ENCODE measurements at places on chromosomes 16 and 17.

DNA sequence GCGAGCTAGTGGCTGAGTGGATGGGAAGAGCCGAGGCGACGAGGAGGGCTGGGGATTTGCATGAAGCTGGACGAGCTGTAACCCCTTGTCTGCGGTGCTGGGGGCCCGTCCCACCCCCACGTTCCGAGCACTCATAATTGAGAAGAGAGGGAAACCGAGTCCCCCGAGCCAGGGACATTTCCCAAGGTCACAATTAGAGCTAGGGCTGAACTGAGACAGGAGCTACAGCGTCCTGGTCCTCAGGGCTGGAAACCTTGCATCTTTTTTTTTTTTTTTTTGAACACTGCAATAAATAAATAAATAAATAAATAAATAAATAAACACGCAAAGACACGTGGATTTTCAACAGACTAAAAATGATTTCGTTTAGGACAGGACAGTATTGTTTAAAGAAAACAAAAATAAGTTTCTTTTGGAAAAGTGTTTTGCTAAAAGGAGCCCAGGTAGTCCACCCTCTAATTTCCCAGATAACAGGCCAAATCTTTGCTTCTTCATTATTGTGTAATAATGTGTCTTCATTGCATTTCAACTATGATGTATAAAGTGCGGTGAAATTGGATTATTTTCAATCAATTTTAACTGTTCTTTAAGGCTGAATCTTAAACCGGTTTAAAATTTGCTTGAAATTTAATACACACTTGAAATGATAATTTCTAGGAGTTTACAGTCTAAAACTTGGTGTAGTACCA lies 992 bp downstream of the GDPD1 start:
- no peak for DNase-seq

- DNase-seq: peak; percentile 33
Measured at GRCh38 chr17:48544349-48545021, 424 bp downstream of the HOXB2 start.

- DNase-seq: no peak
Measured at GRCh38 chr16:89842471-89843408, 14.5 kb downstream of the SPIRE2 start.

DNA sequence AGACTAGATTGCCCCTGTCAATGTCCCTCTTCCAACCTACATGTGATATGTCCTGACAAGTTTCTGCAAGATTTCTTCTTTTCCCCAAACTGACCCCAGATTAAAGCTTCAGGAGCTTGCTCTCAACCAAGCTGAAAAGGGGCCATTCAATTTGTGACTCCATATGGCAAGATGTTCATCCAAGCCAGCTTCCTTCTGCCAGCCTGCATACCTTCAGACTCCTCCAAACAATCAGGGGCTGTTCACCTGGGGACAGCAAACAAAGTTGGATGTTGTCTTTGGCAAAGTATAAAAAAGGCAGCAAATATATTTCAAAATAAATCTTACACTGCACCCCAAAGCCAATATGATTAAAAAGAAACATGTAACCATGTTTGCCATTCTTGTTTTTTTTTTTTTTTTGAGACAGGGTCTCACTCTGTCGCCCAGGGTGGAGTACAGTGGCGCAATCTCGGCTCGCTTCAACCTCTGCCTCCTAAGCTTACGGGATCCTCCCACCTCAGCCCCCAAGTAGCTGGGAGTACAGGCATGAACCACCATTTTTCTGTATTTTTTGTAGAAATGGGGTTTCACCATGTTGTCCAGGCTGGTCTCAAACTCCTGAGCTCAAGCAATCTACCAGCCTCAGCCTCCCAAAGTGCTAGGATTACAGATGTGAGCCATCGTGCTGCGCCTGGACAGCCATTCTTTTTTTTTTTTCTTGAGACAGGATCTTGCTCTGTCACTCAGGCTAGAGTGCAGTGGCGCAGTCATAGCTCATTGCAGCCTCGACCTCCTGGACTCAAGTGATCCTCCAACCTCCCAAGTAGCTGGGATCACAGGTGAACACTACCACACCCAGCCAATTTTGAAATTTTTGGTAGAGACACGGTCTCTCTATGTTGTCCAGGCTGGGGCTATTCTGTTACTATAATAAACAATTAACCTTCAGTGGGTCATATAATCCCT lies 50.0 kb upstream of the AKAP1 start:
- no peak for DNase-seq

DNA sequence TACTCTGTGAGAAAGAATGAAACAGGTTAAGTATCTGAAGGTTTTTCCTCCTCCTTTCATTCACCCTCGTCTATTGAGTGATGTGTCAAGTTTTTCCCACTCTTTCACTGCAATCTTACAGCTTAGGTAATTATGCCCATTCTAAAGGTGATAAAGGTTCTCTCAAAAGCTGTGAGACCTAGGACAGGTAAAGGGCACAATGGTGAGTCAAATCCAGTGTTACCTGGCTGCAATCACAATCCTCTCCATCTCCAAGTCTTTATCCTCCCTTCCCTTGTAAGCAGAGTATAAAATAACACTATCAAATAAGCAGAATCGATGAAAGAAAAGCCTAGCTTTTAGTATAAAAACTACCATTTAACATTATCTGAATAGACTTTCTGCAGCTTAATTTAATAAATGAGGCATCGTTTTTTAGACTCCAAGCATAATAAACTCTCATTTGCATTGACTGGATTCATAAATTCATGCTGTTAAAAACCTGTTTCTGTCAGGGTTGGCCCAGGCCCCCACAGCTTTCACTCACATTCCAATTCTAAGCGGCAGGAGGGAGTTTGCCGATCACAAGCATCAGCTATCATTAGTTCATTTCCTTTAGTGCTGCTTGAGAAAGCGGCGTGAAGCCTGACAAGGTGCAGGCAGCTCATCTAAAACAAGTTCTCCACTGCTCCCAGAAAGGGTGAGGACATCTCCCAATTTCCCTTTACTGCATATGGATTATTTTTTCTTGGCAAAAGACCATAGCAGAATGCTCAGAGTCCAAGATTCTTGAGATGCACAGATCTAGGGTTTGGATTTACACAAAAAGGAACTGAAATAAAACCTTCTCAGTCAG lies 67.8 kb downstream of the CDH8 start:
- DNase-seq: no peak

- DNase-seq: no peak
Measured at GRCh38 chr17:42342242-42343008, 45.8 kb downstream of the STAT3 start.
